HCT116 (cell line): ENCODE measurements at places on chromosomes 12 and 14.

DNA sequence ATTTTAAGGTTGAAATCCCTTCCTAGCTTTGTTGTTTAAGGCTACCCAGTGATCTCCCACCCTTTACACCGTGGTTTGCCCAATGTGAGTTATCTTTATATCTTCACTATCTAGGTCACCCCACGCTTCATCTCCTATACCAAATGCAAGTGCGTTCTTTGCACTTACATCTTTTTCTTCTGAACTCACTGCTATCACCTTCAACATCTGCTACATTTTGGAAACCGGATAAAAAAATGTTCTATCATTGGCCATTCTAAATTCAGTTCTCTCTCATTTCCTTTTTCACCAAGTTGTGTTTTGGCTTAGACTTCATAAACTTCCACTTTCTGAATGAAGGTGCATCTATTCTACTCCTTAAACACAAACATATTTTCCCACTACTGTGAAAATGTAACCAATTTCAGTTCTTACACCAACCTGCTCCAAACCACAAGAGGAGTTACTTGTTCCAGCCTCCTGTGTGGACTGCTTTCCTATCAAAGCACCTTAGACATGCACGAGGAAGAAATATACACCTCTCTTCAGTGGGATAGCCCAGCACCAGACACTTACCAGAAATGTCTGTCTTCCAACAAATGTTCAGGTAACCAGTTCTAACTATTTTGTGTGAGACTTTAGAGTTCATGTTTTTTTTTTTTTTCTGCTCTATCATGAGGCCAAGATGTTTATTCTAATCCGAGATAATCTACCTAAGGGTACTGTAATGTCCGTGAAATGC, 21.9 kb downstream of the CLEC9A start:
- DNase-seq, result no peak

DNA sequence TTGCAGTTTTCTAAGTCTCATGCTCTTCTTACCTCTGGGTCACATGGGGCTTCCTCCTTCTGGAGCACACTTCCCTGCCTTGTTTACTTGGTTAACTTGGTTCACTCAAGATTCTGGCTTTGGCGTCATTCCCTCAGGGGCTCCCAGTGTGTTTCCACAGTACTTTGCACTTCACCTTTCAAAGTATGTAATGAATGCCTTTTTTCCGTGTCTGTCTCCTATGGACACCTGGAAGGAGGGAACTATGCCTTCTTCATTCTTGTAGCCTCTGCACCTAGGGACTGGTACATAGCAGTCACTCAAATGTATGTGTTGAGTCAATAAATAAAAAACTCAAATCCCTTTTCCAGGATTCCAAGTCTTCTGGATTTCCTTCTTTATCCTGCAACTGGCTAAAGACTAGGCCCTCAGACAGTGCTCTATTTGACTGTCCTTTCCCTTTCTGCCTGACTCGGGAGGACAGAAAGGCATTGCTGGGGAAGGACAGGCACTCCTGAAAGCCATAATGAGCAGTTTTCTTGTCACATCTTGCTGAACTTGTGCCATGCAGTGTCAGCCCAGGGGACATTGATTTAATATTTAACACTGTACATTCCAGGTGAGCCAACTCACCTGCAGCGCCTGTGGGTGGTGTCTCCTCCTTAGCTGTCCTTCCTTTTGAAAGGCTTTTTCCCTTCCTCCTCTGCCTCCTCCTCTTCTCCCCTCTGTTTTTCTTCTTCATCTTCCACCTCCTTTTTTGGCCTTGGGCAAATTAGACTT, 12.8 kb downstream of the MYRFL start:
- no peak for DNase-seq

DNA sequence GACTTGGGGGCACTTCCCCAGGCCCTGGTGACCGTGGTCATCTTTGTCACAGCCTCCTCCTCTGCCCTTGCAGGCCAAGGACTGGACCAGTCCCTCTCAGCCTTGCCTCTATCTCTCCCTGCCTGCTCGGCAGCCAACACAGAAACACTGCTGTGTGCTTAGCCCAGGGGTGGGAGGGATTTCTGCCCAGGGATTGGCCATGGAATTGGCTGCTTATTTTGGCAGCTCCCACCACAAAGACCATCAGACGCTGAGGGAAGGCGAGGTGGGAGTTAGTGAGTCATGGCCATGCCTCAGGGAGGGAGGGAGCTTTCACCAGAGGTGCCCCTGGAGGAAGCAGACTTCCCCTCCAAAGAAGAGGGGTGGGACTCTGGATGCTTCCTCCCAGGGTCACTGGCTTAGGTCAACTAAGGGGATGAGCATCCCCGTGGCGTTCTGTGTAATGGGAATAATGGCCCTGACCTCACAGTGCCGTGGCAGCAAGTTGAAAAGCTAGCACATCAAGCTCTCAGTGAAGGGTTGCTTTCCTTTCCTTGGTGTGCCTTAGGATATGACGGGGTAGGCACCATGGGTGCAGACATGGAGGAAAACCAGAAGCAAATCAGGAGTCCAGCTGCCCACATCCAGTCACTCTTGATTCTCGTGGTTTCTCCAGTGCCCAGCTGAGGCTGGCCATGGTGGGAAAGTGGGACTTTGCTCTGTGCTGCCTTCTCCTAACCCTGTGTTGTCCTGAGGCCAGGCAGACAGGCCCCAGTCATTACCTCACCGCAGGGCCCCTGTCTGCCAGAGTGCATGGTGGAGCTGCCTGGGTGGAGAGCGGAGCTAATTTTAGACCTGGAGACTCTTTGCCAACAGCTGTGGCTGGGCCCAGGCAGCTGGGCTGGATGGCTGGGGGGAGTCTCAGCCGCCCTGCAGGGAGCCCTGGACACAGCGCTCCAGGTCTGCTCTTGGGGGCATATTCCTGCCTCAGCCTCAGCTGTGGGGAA, 21.4 kb downstream of the B4GALNT3 start:
- DNase-seq, result no peak

GRCh38 chr12:64006211-64006825, 161.8 kb downstream of the SRGAP1 start:
- DNase-seq, result no peak

- no peak for DNase-seq
Observed at GRCh38 chr14:98949481-98950135, 322.4 kb downstream of the BCL11B start.

DNA sequence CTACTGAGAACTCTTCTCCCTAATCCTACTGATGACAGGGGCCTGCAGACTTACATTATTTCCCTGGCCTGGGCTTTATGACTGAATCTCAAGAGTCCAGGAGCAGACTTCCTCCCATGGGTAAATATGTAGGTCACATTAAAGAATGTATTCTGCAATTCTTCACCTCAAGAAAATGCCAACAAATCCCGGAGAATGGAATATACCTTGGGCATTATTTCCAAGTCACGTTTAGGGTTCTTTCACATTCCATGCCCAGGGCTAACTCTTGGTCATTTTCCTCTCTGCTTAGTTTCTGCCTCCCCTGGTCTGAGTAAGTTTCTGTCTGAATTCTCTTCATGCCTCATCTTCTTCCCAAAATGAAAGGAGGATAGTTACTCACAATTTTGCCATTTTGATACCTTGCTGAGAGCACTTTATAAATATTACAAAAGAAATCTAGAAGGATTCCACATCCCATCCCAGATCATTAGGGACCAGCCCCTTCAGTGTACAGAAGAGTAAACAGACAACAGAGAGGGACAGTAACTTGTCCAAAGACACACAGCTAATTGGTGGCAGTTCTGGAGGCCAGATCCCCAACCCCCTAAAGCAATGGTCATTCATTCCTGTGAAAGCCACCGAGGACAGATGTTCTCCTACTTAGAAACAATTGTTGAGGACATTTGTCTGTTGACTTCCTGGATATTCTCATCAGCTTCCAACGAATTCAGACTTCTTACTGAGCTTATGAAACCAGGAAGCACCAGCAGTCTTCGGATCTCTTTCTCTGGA, 605 bp downstream of the PAH start:
- DNase-seq, result no peak

DNA sequence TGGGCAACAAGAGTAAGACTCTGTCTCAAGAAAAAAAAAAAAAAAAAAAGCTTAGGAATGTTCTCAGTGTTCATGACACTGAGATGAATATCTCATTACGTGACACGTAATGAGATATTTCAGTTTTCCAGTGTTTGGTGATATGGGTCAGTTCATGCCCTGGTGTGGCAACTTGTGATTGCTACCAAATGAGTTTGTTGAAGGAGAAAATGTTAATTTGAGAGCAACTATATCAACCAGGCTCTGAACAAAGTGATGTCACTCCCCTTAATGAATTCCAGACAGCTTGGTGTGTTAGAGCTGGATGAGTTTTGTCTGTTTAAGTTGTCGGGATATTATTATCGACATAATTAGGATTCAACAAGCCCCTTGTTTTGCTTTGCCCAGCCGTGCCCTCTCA, 211.7 kb downstream of the DPF3 start:
- no peak for DNase-seq

DNA sequence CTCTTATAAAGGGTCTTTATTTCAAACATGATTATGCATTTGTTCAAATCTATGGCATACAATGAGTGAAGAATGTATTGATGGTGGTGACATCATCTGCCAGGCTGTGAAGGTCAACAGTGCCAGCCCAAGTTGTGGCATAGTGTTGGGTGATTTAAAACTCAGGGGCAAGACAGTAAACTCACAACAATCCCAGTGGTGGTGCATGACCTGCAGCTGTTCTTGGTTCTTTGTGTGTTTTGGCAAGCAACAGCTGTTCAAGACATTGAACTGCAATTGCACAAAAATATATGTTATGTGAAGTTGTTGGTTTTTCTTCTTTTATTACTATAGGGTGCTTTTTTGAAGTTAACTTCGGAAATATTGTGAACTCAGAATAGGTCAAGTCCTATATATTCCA, 851.6 kb downstream of the NRXN3 start:
- no peak for DNase-seq

GRCh38 chr14:67883717-67884116, 64.1 kb downstream of the RAD51B start:
- no peak for DNase-seq

DNA sequence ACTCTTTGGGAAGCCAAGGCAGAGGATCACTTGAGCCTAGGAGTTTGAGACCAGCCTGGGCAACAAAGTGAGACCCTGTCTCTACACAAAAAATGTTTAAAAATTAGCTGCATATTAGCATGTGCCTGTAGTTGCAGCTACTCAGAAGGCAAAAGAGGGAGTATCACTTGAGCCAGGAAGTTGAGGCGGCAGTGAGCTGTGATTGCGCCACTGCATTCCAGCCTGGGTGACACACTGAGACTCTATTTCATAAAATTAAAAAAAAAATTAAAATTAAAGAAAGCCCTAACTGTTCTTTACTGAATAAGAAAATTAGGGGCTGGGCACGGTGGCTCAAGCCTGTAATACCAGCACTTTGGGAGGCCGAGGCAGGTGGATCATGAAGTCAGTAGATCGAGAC, 27.0 kb downstream of the SENP1 start:
- DNase-seq, result no peak

DNA sequence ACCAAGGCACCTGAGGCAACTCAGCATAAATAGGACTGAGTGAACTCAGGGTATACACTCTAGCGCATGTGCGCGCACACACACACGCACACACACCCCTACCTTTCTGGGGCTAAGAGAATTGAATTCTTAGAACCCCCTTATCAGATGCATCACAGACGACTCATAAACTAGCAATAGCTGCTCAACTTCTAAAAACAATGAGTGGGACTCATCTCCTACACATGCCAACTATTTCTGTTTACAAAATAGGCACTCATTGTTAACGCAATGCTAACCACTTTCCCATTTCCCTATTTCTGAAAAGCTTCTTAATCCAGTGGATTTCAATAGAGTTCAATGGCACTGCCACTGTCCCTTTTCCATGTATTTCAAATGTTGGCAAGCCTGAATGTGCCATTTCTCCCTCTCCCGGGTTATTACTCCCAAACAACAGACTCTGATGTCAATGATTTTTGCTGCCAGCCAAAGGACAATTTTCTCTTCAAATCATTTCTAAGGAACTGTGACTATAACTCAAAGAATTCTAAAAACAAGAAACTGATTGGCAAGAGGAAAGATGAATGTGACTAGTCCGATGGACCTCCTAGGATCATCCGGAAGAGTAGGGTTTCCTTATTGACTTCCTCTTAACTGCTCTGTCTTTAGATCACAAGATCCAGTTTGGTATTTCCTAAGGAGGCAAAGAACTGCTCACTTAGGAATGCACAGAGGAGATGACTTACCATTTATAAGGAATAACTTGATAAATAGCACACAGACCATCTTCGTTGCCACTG, 48.8 kb downstream of the SLC38A1 start:
- DNase-seq, result peak; percentile 68

DNA sequence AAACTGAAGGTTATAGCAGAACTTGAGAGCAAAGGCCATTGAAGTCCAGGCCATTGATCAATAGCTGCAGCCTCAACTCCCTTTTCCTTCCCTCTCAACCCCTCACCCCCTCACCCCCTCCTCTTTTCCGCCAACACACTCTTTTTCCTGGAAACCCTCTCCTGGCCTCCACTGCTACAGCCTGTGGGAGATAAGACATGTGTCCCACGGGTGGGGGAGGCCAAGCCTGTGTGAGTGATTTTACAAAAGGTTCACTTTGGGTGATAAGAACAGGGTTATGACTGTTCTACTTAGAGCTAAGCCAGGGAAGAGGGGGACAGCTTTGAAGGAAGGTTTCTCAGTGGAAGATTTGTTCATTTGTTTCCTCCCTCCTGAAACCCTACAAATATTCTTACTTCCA, 9.2 kb upstream of the FGF23 start:
- DNase-seq, result no peak

DNA sequence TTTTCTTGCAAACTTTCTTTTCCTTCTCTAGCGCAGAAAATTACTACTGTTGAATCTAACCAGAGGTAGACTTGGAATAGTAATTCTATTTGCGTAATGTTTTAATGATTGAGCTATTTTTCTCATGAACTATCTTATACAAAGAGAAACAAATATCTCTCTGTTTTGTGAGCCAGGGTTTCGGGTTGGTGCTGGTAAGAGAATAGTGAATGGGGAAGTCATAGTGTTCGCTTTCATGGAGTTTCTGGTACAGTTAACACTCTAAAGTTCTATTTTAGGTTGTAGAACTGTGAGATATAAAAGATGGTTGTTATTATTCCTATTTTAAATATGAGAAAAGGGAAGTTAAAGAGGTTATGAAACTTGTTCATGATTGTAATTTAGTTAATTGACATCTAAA, 6.6 kb downstream of the CLEC1B start:
- no peak for DNase-seq

GRCh38 chr12:84732828-84733340, 179.7 kb downstream of the SLC6A15 start:
- DNase-seq, result no peak
